ENCODE measurements at places on chromosomes 3 and 15.
A peak's percentile ranks its signal among the peaks of the same experiment; 100 is the strongest.

- DNase-seq, result no peak
Measured at GRCh38 chr3:153285194-153285641, 123.2 kb downstream of the RAP2B start.

DNA sequence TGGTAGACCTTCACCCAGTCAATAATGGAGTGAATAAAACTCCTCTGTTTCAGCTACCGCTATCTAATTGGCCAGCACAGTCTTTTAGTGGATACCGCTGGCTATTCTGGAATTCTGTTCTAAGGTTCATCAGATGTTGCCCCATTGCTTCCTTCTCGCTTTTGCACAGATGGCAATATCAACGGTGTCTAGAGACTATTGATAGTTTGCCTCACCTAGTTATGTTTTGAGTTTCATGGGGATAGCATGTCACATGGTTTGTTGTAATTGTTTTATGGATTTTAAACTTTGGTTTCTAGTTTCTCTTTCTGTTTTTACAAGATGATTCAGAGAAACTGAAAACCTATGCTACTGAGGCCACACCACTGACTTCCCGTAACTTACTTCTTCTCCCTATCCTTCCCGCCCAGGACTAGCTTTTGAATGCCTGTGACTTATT is 2.0 kb downstream of the XRN1 start:
- DNase-seq, result no peak

DNA sequence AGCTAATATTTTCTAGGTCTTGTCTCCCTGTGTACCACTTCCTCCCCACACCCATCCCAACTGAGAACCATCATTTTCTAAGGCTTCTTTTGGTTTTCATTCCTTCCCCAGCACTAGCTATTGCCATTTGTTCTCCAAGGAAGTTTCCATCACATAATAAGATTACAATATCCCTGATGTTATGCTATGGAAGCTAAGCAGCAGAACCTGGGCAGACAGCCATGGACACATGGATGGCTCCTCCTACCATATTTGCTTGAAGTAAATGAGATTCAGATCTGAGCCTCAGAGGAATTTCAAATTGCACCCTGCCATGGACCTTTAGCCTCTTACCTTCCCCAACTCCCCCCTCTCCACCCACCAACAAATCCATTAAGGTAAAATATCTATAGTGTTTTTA is 31.5 kb downstream of the GASK1A start:
- no peak for DNase-seq

DNA sequence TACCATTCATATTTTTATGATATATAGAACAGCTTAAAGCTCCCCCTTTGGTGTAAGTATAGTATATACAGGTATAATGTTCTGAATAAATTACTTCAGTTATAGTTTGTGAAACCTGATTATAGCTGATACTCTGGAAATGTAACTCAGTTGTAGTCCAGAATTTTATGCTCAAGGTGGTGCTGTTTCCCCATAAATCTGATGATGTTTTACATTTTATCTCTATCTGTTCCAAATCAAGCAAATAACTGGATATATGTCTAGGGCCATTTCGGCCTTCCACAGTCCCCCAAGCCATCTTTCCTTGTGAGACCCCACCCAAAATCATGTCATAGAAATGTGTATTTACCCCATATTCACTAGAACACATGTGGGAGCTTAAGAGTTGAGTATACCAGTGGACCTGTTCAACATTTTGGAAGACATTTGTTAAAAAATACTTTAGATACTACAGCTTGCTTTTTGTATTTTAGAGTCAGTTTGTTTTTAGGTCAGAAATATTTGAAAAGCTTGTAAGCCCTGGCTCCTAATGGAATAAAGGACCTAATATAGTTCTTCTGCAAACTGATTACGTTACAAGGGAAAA is 107.1 kb downstream of the ATG7 start:
- DNase-seq, result peak; percentile 72

Data from glomerular endothelial cell (primary cell).